ENCODE measurements at places on chromosomes 5 and 9.

DNA sequence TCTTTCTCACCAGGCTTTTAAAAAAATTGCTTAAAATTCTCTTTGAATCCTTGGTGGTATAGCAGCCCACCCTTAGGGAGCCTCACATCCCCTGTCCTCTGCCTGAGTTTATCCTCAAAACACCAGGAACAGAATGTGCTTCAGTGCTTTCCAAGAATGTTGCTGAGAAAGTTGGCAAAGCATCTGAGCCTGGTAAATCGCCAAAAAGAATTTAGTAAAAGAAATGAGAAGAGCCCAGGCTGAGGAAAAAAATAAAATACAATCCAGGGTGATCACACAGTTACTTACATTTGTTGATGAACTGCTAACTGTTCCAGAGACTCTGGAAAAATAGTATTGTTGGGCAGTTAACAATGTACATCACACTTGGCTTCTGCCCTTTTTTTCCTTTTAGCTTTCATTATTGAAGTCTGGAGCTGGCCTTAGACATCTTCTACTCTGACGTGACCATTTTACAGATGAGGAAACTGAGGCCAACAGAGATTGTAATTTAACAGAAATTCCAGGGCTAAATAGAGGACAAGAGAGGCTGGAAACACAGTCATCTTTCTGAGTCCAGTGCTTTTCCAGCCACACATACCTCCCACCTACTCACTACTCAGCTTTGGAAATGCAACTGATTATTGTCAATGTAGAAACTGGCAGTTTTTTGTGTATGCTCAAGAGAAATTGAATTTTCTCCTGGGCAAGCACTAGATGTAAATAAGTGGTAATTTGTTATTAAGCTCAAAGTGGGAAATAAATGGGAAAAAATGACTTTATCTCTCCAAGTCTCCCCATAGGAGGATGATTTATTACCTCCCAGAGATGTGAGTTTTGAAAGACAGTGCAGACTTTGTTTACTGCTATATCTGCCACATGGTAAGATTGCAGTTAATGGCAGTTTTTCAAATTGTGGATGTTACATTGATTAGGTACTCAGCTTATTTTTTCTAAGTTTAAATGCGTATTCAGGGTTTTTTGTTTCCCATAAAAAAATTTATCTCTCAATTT, 86.7 kb upstream of the ALDH1A1 start:
- DNase-seq, result peak; percentile 18

DNA sequence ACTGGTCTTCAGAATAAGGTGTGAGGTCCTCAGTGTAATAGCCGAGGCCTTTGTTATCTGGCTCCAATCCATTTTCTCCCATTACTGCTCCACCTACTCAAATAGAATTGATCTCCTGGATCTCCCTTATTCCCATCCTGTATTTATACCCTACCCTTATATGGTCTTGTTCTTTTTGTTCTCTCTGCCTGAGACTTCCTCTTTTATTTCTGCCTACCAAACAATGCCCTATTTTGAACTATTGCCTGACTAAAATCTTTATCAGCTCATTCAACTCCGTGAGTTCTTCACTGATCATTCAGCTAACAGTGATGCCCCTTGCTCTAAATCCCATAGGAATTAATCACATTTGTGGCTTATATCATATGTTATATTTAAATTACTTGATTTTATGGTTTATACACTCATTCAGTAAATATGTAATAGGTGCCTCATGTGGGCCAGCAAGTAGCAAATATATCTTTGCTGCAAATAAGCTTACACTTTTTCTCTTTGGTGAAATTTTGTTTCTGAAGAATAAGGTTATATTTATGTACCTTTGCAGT, 417.5 kb upstream of the MEF2C start:
- DNase-seq, result no peak

- no peak for DNase-seq
These were observed 627.9 kb upstream of the ST8SIA4 start for GRCh38 chr5:101531026-101531425.

- DNase-seq, result no peak
These were observed 74.1 kb downstream of the CSF2 start for GRCh38 chr5:132147663-132148062.

- no peak for DNase-seq
These were observed 24.0 kb downstream of the NR6A1 start for GRCh38 chr9:124747065-124747464.
